ENCODE measurements at places on chromosomes 1 and 21.

- no peak for DNase-seq
Observed at GRCh38 chr1:246566813-246567645, 773 bp downstream of the CNST start.

DNA sequence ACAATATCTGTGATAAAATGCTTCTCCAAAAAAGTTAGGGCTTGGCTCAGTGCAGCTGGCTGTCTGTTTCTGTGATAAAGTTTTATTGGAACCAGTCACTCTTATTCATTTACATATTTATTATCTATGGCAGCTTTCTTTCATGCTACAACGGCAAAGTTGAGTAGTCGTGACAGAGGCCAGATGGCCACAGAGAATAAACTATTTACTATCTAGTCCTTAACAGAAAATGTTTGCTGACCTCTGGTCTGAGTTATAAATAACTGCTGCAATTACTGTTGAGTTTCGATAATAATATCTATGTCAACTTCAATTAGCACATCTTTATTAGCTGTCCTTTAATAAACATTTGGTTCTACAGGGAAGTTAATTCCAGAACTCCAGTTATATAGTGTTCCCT is 180.2 kb upstream of the RUNX1 start:
- no peak for DNase-seq

- no peak for DNase-seq
Observed at GRCh38 chr1:200351826-200352549, 57.8 kb downstream of the ZNF281 start.

DNA sequence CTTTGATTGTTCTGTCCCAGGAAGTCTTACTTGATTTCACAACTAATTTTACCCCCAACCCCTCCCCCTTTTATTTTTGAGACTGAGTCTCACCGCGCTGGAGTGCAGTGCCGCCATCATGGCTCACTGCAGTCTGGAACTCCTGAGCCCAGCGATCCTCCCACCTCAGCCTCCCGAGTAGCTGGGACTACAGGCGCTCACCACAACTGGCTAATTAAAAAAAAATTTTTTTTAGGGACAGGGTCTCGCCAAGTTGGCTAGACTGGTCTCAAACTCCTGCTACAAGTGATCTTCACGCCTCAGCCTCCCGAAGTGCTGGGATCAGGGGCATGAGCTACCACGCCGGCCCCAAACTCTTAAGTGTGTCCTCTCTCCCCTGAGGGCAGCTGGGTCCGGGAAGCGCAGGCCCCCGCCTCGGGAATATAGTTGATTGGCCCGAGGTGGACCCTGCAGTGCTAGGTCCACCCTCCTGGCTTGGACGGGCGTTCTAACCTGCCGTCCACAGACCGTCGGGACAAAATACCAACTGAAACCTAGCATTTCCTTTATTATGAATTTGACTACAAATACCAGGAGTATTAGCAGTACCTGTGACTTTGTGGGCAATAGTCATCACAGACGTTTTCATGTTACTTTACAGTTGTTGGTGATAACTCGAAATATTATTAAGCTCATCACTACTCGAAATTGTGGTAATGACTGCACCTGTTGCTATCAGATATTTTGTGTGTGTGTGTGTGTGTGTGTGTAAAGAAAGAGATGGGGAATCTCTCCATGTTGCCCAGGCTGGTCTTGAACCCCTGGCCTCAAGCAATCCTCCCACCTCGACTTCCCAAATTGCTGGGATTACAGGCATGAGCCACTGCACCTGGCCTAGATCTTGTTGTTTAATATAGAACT is 642 bp upstream of the PARP1 start:
- no peak for DNase-seq

- no peak for DNase-seq
Observed at GRCh38 chr1:210302501-210302900, 26.2 kb upstream of the HHAT start.

- DNase-seq = peak; percentile 72
Observed at GRCh38 chr1:12617901-12618660, at the start of gene DHRS3. TSS of gene DHRS3 (minus strand) at chr1:12618210. CDS start at chr1:12617348, 862 bp downstream.

GRCh38 chr1:110341872-110342331 is 2.7 kb downstream of the RBM15 start:
- no peak for DNase-seq

DNA sequence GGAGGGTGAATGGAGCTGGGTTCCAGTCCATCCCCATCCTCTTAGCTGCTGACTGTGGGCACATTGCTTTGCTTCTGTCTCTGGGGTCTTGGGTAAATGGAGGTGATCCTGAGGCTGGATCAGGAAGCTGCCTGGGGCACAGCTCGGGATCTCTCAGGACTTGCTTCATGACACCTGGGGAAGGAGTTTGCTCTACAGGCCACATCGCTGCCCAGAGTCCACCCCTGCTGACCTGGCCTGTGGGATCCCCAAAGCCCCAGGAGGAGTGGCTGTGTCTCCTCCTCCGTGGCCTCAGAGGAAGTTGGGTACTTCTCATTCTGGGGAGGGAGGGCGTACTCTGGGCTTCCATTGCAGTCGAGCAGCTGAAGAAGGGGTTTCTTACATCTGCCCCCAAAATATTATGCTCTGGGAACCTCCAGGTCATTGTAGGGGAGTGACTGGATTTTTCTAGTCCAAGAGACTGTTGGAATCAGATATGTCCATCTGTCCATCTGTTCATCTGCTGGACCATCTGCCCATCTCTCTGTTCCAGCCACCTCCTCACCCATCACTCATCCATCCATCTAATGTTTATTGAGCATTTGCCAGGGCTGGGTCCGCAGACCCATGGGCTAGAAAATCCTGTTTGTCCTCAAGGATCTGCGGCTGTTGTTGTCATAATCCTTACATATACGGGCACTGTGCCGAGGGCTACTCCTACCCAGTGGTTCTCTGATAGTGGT is 45.9 kb downstream of the ARHGEF10L start:
- DNase-seq = no peak

DNA sequence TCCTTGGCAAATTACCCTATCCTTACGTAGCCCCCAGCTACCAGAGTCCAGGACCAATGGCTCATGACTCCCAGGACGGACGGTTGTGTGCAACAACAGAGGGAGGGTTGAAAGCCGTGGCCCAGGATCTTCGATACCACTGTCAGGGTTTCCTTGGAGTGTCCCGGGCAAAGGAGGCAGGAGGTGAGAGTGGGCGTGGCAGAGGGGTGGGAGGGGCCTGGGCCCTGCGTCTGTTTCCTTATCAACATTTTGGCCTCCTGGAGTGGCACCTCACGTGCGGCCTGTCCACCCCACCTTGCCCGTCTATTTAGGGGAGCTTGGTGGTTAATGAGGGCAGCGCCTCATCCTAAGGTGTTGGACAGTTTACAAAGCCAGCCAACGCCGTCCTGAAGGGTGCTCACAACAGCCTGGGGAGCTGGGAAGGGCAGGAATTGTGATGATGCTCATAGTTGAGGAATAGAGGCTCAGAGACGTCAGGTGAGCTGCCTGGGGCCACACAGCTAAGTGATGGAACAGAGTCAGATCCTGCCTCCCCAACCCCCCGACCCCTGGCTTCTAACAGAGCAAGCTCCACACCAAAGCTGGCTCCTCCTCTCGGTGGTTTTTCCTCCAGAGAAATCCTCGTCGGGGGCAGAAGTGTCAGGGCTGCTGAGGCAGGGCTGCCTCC is 17.4 kb upstream of the ARHGEF10L start:
- no peak for DNase-seq

DNA sequence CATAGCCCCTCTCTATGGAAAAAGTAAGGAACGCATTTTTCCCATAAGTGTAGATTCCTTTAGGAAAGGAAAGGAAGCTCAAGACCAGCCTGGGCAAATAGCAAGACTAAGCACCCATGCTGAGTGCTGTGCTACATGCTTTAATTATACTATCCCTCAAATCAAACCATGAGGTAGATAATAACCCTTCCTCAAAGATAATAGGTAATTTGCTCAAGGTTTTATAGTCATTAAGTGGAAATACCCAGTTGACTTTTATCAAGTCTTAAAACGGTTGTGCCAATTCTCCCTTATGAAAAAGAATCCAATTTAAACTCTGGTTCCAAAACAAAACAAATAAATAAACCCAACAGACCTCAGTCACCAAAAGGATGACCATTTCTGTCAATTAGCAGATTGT is 3.4 kb downstream of the KIAA0319L start:
- no peak for DNase-seq

DNA sequence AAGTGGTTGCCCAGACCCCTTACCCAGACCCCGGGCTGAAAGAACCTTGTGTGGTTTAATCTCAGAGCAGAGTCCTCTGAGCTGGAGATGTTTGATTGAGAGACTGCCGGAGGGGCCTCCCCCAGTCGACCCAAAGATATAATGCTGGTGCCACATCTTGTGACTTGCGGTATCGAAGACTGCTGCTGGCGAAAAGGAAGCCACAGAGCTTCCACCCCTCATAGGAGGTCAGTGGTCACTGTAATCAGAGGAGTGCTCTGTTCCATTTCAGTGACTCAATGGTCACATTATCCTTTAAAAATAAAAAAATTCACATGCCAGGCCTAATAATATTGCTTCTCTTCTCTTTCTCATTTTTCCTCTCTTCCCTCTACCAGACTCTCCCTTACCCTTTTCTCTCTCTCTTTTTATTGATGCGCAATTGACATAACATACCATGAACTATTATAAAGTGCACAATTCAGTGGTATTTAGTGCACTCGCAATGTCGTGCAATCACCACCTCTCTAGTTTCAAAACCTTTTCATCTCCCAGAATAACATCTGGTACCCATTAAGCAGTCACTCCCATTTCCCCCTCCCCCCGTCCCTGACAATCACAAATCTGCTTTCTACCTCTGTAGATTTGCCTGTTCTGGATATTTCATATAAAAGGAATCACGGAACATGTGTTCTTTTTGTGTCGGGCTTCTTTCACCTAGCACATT is 52.6 kb upstream of the LYST start:
- DNase-seq = no peak

- no peak for DNase-seq
Observed at GRCh38 chr1:103457886-103458455, 67.5 kb upstream of the RNPC3 start.

DNA sequence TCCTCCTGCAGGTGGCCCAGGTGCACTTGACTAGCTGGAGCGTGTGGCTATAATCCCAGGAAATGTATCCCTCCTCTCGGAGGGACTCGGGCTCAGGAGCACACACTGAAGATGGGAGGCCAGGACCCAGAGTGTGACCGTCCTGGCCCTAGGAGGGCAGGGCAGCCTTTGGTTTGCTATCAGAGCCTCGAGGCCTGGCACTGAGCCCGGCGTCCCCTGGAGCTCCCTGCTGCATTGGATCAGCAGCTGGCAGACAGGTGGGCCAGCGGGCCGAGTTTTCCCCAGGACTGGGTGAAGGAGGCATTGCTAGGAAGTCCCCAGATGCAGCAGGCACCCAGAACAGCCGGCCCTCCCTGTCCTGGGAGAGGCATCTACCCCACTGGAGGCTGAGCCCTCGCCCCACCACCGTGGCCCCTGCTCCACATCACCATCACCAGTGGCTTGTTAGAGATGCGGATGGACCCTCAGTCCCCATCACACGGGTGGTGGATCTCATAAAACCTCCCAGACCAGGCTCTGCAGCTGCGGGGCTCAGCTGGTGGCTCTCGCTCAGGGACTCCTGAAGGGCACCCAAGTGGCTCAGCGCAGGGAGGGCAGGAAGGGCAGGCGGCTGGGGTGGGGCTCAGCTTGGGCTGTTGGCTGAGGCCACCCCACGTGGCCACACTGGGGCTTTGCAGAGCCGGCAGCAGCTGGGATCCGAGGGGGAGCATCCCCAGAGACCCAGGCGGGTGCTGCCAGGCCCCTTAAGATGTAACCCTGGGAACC is 32.7 kb upstream of the POFUT2 start:
- no peak for DNase-seq

DNA sequence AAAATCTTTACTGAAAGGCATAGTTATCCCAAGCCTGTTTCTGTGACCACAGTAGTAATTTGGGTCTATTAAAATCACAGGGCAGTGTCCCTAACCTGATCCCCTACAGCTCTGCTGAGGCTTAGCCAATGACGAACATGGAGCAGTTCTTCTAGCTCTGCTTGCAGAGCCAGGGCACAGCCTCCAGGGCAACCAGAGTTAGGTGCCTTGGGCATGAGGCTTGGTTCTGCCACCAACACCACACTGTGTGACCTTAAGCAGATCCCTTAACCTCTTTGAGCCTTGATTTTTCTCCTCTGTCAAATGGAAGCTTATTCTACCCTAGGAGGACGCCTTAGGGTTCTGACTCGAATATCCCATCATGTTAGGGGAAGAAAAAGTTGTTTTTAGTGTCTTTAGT is 86.7 kb upstream of the TLR5 start:
- no peak for DNase-seq

GRCh38 chr21:24509131-24509530 is 1098.2 kb downstream of the MRPL39 start:
- no peak for DNase-seq

DNA sequence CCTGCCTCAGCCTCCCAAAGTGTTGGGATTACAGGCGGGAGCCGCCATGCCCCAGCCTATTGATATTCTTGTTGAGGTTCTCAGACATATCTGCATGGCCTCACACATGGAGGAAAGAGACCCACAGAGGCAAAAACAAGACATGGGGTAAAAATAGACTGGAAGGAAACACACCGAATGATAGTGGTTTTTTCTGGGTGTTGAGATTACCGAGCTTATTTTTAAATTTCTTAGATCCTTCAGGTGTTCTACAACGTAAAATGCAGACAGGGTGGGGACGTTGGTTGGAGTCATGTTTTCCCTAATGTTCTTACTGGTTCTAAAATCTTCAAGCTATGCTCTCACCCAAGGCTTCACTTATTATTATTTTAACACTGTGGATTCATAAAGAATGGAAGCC is 23.9 kb upstream of the RUNX3 start:
- no peak for DNase-seq

DNA sequence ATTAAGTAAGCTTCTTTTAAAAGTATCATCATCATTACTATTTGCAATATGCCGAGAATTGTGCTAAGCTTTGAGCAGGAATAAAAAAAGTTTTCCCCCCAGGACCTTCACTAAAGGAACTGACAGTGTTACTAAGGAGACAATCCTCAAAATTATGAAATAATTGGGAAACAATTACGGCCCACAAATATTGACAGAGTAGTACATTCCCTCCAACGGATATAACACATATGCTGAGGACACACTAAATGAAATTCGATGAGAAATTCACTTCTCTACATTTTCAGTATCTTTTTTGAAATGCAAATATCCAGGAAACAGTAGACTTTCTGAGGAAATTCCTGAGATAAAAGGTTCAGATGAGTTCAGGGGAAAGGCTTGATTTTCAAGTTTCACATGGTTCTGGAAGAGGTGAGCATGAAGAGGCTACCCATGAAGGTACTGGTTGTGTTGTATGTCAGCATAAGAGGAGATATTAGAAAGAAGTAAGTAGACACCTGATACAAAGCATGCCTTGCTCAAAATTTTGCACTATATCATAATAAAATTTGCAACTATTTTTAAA is 171.2 kb upstream of the NR5A2 start:
- DNase-seq = no peak
